Stimulated activated CD8-positive, alpha-beta memory T cell treated with anti-CD3 and anti-CD28 coated beads, Interleukin-4, amount 100 ng/mL, for 48 hours (primary cell): ENCODE measurements at places on chromosomes 7 and 10.

DNA sequence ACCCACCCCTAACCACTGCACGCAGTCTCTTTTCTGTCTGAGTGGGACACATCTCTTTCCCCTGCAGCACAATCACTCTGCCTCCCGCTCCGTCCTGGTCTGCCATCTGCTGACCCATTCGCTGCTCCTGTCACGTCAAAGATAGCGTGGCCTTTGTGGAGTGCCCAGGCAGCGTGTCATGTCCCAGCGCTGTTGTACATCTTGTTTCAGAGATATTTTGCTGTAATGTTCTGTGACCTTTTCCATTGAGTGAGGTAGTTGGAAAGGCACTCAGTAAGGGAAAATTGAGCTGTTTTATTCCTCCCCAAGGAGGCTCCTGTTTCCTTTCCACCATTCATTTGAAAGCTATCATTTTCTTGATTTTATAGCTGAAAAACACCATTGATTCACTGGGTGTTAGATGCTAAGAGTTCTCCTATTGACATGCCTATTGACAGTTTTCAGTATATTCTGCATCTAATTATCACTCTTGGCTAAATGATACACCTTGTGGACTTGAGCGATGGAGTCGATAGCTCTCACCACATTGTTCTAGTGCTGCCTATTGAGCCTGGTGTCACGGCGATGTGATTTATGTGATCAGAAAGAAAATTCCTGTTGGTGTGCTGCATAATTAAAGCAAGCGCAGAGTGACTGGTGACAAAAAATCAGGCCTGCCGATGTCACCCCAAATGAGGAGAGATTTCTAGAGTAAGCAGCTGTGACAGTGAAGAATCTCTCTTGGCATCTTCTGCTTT is 372.6 kb downstream of the LRMDA start:
- DNase-seq, result no peak

- DNase-seq, result no peak
These were observed 4.0 kb upstream of the TMEM236 start for GRCh38 chr10:17747883-17748550.

- no peak for DNase-seq
These were observed 242.8 kb downstream of the GLI3 start for GRCh38 chr7:41994036-41994745.

DNA sequence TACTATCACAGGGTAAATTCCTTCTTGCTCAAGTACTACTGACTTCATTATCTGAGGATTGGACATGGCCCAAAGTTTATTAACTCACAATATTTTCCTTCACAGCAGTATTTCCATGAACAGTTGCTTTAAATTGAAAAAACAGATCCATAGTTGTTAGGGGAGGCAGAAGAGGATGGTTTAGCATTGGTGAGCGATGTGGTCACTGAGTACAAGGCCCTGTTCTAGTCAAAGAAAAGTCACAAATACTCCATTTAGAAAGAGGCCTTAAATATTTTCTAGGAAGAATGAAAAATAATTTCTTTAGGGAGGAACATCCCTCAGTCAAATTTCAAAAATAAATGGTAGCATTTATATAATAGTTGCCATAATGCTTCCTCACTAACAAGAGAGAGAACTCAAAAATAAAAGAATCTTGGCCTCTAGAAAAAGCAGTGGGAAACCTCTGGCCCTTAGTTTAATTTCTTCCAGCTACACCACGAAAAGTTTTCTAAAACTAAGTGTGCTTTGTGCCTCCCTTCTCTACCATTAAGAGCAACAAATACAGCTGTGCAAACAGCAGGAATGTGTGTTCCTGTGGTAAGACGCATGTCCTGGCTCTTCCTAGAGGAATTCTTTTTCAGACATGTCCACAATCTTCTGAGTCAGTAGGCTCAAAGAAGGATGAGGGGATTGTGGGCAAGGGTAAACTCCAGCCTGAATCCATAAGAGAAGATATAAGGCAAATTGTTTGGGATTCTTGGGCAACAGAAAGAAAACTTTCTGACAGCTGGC is 105.7 kb downstream of the HOXA1 start:
- no peak for DNase-seq

- DNase-seq, result peak; percentile 81
These were observed 41.8 kb downstream of the BLNK start for GRCh38 chr10:96229568-96230030.

- no peak for DNase-seq
These were observed 4.8 kb upstream of the ANK3 start for GRCh38 chr10:60394446-60394845.

- DNase-seq, result no peak
These were observed 126.0 kb downstream of the DNAJB6 start for GRCh38 chr7:157462840-157463239.

DNA sequence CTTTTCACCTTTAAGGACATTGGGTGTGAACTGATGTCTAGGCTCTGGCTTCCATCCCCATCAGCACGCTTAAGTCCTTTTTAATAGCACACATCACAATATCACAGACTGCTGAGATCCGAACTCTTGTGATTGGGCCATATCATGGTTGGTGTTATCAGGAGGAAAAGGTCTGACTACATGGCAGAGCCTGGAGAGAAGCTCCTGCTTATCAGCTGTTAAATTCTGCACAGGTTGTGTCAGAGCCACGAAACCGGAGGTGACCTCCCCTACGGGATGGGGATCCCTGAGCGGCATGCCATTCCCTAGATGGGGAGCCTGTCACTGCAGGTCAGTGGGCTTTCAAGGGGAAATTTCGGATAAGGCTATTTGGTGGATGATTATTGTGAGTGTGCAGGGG is 182.4 kb downstream of the INHBA start:
- DNase-seq, result no peak

DNA sequence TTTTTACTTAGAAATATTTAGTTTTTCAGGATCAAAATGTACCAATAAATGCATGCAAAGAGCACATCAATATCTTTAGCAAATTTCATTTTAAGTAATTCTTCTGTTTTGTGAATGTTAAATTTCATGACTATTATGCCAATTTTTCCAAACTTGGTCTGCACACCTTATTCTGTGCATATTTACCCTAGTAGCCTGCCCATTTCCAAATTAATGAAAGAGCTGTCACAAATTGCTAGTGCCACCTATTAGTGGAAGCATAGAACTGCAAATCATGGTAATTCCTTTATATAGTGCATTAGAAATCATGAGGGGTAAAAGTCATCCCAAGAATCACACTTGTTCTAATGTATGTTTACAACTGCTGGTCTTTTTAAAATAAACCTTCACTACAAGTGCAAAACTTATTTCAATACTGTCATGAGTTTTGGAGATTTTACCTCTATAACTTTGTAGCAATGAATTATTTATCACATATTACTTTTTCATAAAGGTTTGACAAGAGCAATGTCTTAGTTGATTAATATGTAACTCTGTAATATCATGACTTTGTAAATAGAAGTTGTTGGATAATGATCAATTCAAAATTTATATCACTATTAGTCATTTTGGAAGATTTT is 5.7 kb downstream of the SEMA3A start:
- no peak for DNase-seq

DNA sequence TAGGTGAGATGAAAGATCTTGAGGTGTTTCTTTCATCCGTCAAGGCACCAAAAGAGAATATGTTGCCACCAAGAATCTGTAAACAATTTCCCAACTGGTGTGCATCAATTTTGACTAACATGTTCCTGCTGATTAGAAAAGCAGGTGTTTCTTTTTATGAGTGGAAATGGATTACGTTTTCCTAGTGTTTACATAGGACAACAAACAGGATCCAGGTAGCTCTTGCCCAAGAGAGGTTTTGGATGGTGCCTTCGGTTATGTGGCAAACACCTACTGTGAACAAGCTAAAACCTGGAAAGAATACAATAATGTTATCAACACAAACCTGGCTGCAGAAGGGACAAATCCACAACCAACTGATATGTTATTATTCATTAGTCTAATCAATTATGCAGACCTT is 53.6 kb upstream of the WNT16 start:
- DNase-seq, result no peak

GRCh38 chr7:44212581-44213184 is 11.9 kb downstream of the YKT6 start:
- DNase-seq, result no peak

DNA sequence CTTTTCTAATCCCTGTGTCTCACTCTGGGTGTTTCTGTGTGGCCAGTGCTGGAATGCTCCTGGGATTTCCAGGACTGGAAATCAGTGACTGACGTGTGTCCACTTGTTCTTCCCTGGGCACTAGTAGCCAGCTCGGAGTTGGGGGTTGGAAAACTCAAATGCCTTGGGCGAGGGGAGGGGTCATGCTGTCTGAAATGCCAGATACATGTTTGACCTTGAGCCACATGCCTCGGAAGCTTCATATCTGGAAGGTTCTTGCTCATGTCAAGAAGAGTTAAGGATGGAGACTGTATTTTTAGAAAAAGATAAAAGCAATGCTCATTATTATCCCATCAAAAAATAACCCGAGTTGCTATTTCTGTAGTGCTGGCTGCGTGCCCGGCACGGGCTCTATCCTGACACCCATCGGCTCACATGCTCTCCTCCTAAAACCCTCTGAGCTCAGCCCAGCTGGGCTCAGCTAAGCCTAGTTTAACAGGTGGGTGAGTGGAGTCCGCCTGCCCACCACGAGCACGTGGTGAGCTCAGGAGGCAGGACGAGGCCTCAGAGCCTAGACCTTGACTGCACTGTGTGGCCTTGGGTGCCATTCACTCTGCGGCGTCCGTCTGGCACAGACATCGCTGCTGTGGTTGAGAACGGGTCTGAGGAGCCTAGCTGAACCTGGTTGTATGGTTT is 6.4 kb downstream of the DPYSL4 start:
- no peak for DNase-seq

- DNase-seq, result no peak
These were observed 230.7 kb downstream of the VTI1A start for GRCh38 chr10:112677689-112678088.

- DNase-seq, result no peak
These were observed 87.9 kb downstream of the SLC37A3 start for GRCh38 chr7:140310337-140311002.

DNA sequence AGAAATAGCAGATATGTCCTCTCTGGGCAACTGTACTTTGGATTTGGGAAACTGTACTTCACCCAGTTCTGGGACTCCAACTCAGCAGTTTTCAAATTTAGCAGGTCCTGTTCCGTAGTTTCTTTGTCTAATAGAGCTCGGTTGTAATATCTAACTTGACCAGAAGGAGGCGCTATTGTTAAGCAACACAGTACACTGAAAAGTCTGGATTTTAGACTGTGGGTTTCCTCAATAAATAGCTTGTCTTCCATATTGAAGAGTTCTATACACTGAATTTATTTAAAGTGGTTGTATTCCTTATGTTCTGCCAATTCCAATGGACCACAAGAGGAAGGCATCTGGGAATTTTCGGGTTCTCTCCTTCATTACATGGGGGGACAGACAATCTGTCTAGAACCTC is 39.8 kb downstream of the ELFN1 start:
- no peak for DNase-seq

- DNase-seq, result peak; percentile 46
These were observed 663 bp downstream of the HERPUD2 start for GRCh38 chr7:35694161-35694783.

DNA sequence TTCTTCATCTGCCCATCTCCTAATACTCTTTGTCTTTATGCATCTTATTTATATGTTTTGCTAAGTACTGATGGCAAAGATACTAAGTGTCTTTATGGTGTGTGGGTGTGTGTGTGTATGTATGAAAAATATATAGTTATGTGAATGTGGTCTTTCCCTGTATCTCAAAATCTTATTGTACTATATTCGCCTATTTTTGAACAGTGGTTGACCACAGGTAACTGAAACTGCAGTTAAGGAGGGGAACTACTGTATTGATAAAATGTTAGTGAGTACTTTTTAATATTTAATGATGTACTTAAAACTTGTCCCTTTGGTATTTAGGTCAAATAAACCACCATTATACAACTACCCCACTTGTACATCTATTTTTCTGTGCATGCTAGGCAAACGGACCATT is 85.9 kb downstream of the ADD3 start:
- no peak for DNase-seq

GRCh38 chr10:122786269-122786668 is 59.4 kb downstream of the CUZD1 start:
- no peak for DNase-seq

DNA sequence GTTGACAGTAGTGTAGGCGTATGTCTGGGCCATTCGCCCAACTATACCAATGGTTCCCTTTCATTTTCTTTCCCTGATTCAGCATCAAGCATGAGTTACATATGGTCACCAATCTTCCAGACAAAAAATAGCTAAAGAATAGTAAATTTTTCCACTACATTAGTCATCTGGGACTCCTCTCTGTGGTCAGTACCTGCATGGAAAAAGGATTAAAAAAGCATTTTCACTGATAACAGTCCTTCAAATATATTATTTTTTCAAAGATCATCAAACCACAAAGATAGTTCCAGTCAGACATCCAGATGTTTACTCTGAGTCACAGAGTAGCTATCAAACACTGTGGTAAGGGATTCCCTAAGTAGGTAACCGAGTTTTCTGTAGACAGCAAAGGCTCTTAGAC is 302.6 kb upstream of the SEMA3D start:
- no peak for DNase-seq

DNA sequence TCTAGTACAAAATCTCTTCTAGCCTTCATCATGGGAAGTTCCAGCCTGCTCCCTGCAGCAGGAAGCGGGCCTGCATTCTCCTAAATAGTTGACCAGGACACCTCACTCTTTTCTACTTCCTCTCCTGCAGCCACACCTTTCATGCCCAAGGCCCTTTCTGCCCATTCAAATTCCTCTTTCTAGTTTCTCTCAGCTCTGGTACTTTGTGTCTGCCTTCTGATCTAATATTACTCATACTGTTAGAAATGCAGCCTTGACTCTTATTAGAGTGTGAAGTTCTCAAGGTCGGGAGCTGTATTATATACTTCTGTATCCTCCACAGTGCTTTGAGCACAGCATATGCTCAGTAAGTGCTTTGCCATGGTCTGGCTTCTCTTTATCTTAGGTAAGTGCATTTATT is 103.1 kb downstream of the PRKCQ start:
- no peak for DNase-seq

GRCh38 chr7:144768633-144769032 is 67.2 kb downstream of the TPK1 start:
- DNase-seq, result no peak

GRCh38 chr7:94264756-94265155 is 129.9 kb upstream of the COL1A2 start:
- DNase-seq, result no peak

DNA sequence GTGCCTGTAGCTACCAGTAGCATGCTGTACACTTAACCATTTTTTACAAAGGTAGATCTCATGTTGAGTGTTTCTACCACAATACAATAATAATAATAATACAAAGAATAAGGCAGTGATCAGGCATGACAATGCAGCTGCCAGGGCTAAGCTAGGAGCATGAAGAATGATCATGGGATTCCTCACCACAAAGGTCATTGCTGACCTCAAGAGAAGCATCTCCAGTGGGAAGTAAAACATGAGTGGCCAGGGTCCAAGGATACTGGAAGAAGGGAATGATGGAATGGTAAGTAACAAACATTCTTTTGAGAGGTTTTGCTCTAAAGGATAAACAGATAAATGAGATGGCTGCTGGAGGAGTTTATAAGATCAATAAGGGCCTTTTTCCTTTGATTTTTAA is 591.1 kb downstream of the TNS3 start:
- no peak for DNase-seq

- DNase-seq, result no peak
These were observed 1437.9 kb downstream of the REEP3 start for GRCh38 chr10:64959116-64959515.
